ENCODE measurements at places on chromosomes 1 and 21.

DNA sequence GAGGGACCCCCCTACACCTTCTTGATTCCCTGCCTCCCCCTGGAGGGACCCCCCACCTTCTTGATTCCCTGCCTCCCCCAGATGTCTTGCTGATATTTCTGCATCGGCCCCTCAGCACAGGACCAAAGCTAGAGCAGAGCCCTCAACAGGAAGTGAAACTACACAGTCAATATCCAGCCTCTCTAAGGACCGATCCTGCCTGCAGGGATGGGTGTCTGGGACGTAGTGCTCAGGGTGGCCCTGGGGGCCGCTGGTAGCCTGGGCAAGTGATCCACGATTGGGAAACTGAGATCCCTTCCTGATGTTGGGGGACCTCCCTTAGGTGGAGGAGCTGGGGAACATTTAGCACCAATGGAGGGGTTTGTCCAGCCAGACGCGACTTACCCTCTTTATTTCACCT is 3.9 kb upstream of the LEFTY2 start:
- DNase-seq = no peak

- no peak for DNase-seq
Observed at GRCh38 chr1:25569597-25570396, 26.4 kb downstream of the LDLRAP1 start.

GRCh38 chr1:235931171-235931738 is 64.5 kb upstream of the LYST start:
- no peak for DNase-seq

GRCh38 chr21:46069166-46069565 is 28.7 kb upstream of the COL6A2 start:
- DNase-seq = no peak

GRCh38 chr1:89781494-89782126 is 39.2 kb upstream of the LRRC8D start:
- DNase-seq = no peak

GRCh38 chr1:75980972-75981897 is 49.0 kb upstream of the ASB17 start:
- no peak for DNase-seq

DNA sequence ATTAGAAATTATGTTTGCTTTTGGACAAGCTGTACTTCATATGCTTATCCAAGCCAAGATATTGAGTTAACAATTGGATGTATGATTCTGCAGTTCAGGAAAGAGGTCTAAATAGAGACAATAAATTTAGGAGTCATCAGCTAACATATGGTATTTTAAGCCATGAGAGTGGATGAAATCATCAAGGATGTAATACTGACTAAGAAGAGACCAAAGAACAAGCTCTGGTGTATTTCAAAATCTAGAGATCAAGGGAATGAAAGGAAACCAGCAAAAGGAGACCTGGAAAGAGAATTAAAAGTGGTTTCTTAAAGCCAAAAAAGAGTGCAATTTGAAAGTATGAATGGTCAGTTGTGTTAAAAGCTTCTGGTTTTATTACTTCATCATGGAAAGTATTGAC is 183.6 kb upstream of the BEND5 start:
- no peak for DNase-seq

GRCh38 chr1:239293350-239294110 is 92.8 kb upstream of the CHRM3 start:
- DNase-seq = no peak

DNA sequence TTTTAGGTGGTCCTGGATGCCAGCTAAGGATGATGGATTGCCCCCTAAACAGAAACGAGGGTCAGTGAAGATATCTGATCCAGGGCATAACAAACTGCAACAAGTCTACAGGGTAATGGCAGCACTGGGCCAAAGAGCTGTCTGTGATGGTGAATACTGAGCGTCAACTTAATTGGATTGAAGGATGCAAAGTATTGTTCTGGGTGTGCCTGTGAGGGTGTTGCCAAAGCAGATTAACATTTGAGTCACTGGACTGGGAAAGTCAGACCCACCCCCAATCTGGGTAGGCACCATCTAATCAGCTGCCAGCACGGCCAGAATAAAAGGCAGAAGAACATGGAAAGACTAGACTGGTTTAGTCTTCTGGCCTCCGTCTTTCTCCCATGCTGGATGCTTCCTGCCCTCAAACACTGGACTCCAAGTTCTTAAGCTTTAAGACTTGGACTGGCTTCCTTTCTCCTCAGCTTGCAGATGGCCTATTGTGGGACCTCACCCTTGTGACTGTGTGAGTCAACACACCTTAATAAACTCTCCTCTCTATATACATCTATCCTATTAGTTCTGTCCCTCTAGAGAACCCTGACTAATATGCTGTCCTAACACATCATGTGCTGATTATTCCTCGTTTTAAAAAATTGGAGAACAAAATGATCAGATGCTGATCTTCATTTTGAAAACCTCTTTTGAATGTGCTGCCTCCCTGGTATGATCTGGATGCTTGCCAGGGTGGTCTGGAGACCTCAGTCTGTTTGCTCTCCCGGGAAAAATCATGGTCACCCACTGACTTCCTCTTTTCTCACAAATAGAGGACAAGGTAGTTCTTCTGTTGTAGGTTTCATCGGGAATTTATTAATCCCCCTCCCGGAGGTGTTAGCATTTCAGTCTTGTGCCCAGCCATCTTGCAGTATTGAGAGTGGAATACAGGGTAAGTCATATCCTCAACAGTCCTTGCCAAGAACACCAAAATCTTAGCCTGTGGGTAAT is 234.7 kb downstream of the SETD4 start:
- DNase-seq = no peak

- peak; percentile 70 for DNase-seq
Observed at GRCh38 chr1:112718691-112719418, 3.7 kb upstream of the PPM1J start.

GRCh38 chr1:78703806-78704205 is 54.2 kb downstream of the IFI44 start:
- no peak for DNase-seq

GRCh38 chr1:117828201-117828600 is 101.2 kb downstream of the GDAP2 start:
- DNase-seq = no peak

- DNase-seq = no peak
Observed at GRCh38 chr21:42163511-42163863, 55.5 kb upstream of the ABCG1 start.

- no peak for DNase-seq
Observed at GRCh38 chr1:221075911-221076310, 196.7 kb downstream of the HLX start.

DNA sequence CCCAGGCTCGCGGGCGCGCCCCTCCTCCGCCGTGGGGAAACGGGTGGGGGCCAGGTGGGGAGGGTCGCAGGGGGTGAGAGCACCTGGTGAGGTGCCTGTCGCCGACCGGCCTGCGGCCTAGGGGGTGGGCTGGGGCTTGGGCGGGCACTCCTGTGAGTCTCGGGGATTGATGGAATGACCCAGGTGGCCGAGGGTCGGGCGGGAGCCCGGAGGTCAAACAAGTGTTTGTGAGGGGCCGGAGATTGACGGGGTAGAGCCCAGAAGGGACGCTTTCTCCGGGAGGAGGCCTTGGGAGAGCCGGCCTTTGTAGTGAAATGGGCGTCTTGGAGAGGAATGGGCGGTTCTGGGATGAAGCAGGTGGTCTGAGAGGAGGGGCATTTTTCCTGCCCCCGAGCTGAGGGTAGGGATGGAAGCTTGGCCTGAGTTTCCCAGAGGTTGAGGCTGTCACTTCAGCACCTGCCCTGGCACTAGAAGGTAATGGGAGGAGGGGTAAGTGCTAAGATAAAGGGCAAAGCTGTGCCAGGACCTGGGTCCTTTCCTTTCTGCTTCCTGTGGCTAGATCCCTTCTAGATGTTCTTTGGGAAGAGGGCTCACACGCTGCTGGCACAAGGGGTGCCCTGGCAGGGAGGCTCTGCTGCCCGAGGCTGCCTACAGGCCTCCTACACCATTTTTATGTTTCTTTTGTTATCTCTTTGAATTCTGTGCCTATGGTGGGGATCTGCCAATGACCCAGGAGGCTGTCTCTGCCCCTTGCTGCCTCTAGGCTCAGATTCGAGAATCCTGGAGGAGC is 56.1 kb downstream of the NDUFS5 start:
- DNase-seq = no peak

DNA sequence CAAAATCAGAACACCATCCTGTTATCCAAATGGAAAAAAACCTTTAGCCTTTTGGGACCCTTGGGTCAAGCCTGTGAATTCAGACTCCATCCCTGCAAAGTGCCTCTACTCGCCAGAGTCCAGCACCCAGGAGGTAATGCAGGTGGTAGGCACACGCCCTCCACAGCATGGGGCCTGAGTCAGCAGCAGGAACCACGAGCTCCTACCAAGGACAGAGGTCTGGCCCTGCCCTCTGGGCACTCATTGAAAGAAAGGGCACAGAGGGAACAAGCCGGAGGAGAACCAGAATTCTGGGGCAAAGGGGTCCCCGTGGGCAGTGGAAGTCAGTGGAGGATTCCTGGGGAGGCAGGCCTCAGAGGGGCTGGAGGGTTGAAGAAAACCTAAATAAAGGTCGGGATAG is 438.1 kb downstream of the NPHP4 start:
- DNase-seq = no peak

GRCh38 chr1:121483961-121484424 is 299.2 kb downstream of the SRGAP2C start:
- no peak for DNase-seq

DNA sequence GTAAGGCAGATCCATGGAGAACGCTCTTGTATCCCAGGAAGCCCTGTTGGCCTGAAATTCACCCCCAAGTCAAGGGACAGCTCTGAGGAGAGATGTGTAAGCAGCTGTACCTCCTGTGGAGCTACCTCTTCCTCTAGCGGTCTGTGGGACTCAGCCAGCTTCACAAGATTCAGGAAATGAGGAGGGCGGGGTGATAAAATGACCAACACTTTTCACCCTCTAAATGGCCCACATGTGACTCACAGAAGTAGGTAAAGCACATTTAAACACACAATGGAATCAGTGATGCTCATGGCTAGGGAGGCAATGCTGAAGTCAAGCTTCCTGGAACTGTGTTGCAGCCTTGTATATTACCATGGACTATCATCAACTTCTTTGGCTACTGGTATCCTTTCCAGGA is at the start of gene SH2D1B:
TSS of gene SH2D1B (minus strand) at position 135 of the 400 bp plus-strand sequence. CDS start at position 15, 120 bp downstream.
- DNase-seq = no peak

GRCh38 chr1:225768662-225769426 is 8.8 kb upstream of the SRP9 start:
- DNase-seq = no peak

Measured in C1 segment of cervical spinal cord (tissue), 14 donors.